ENCODE measurements at places on chromosomes 12 and 14. TPM values are rescaled to one million over a fixed set of nuclear protein-coding genes. Genes with fewer than 3 reads are reported as not detected.
A peak's percentile ranks its signal among the peaks of the same experiment; 100 is the strongest.

GRCh38 chr12:100375038-100375735 lies 18.3 kb downstream of the SLC17A8 start:
- no peak overlapping the region for H3K27ac ChIP-seq
- H3K4me3 ChIP-seq = no peak overlapping the region
- peaks cover 2% of the 10 kb centered on the region for H3K27me3 ChIP-seq
- no peaks in the 10 kb centered on the region for H3K4me1 ChIP-seq

DNA sequence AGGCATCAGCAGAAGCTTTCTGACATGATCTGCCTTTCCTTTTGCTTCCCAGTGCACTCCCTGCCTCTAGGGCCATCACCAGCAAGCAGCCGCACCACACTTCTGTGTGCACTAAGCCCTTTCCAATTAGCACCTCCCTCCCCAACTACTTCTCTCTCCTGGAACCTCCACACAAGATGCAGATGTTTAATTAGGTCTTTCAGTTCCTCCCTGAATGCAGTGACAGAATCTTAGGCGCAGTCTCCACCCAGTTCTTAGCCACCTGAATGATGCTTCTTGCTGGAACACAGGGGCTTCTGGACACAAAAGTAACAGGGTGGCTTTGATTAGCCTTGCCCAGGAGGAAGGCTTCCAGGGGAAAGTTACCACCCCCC lies 32.9 kb downstream of the NIN start:
- no peak for DNase-seq
- H3K36me3 ChIP-seq = peaks cover 20% of the 10 kb centered on the region
- H3K27me3 ChIP-seq = no peaks in the 10 kb centered on the region

- no peaks in the 10 kb centered on the region for H3K4me1 ChIP-seq
- peaks cover 13% of the 10 kb centered on the region for H3K27me3 ChIP-seq
- no peak overlapping the region for H3K4me3 ChIP-seq
- H3K27ac ChIP-seq = no peak overlapping the region
- DNase-seq = no peak
These were observed 13.7 kb upstream of the LHX5 start for GRCh38 chr12:113485330-113485729.

TESPA1 gene
- 181 TPM for total RNA-seq

- peaks cover 21% of the 10 kb centered on the region for H3K36me3 ChIP-seq
- no peak overlapping the region for H3K4me3 ChIP-seq
- H3K27me3 ChIP-seq = no peaks in the 10 kb centered on the region
- H3K4me1 ChIP-seq = no peaks in the 10 kb centered on the region
- no peak overlapping the region for H3K27ac ChIP-seq
- no peak for DNase-seq
These were observed 78.3 kb upstream of the ATF1 start for GRCh38 chr12:50685641-50686040.

GRCh38 chr12:30965613-30965985 lies 39.1 kb downstream of the TSPAN11 start:
- H3K27me3 ChIP-seq = peaks cover 2% of the 10 kb centered on the region
- DNase-seq = no peak
- no peak overlapping the region for H3K4me3 ChIP-seq
- no peaks in the 10 kb centered on the region for H3K4me1 ChIP-seq
- no peaks in the 10 kb centered on the region for H3K36me3 ChIP-seq
- no peak overlapping the region for H3K27ac ChIP-seq

GRCh38 chr12:8080120-8080519 lies 2.0 kb upstream of the NECAP1 start:
- peak overlapping the region; percentile 12 for H3K4me3 ChIP-seq
- H3K27me3 ChIP-seq = no peaks in the 10 kb centered on the region
- H3K36me3 ChIP-seq = peaks cover 8% of the 10 kb centered on the region

LRRC10 gene
- total RNA-seq = not detected

DNA sequence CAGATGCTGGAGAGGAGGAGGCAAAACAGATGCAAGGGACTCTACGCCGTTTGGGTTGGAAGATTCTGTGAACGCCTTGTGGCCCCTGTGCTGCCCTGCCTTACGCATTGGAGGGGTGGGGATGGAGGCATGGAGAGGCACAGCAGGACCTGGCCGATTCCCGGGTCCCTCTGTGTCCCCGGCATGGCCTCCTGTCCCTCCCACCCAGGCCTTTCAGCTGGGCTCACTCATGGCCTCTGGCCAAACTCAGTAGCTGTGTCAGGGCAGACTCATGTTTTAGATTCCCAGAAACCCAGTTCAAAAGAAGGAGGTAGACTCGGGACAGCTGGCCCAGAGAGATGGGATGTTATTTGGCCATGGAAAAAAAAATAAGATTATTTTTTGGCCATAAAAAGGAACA lies 40.1 kb downstream of the TESC start:
- no peak overlapping the region for H3K4me3 ChIP-seq
- H3K27ac ChIP-seq = no peak overlapping the region
- H3K4me1 ChIP-seq = peaks cover 29% of the 10 kb centered on the region
- H3K36me3 ChIP-seq = peaks cover 6% of the 10 kb centered on the region

DNA sequence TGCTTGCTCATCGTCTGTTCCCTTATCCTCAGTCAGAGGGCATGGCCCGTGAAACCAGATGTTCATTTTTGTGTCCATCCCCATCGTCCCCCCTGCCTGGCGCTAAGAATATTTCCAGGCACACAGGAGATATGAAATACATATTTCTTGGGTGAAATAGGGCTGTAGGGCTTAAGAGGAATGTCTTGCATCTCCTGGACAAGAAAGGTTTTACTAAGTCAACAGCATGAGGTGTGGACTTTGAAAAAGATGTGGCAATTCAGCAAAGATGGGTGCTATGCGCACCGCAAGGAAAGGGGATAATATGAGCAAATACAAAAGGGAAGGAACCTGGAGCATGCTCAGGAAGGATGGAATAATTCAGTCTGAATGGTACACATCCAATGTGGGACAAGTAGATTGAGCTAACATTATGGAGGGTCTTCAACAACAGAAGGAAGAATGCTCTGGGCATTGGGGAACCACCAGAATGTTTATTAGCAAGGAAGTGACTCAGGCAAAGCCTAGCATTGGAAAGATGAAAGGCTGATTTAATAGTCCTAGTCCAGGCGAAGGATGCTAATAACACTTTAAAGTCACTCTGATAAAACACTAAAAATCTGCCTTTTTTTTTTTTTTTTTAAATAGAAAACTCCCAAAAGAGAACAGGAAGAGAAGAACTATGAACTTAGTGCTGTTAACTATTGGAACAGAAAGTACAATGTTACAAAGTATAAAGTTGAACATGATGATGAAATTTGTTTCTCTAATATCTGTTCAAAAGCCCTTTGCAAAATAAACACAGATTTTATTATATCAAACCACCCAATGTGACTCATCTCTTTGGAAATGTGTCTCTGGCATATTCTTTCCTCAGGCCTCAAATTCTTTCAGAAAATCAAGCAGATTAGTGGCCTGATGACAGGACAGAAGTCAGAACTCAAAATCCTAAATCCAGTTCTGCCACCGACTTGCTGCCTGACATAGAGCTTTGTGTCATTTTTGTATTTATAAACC lies 449.5 kb downstream of the BCAT1 start:
- H3K4me3 ChIP-seq = no peak overlapping the region
- H3K36me3 ChIP-seq = no peaks in the 10 kb centered on the region
- no peak overlapping the region for H3K27ac ChIP-seq
- H3K27me3 ChIP-seq = peaks cover 2% of the 10 kb centered on the region
- DNase-seq = no peak

OR6C1 gene
- total RNA-seq = not detected

GRCh38 chr14:75181293-75182062 lies 5.1 kb upstream of the TMED10 start:
- no peak overlapping the region for H3K4me3 ChIP-seq
- H3K27me3 ChIP-seq = peaks cover 24% of the 10 kb centered on the region
- H3K36me3 ChIP-seq = no peaks in the 10 kb centered on the region
- DNase-seq = no peak
- peaks cover 9% of the 10 kb centered on the region for H3K4me1 ChIP-seq

EPS8 gene
- total RNA-seq = 3.1 TPM

GRCh38 chr12:12958886-12959285 lies 6.9 kb upstream of the GPRC5D start:
- H3K27ac ChIP-seq = no peak overlapping the region
- H3K4me3 ChIP-seq = no peak overlapping the region
- H3K36me3 ChIP-seq = peaks cover 4% of the 10 kb centered on the region

DNAJC22 gene
- total RNA-seq = 0.16 TPM

DNA sequence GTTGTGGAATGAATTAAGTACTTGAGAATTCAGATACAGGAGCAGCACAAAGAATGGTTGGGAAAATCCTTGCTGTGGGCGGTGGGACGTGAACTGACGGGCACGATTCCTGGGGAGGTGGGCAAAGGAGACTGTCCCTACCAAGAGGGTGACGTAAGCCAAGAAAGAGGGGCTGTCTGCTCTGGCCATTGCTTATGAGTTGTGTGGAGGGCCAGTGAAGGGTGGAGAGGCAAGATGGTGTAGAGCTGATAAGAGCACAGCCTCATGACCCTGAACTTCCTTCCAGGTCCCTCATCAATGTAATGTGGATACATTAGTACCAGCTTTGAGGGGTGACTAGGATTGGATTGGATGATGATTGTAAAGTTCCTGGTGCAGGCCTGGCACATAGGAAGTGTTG lies 50.2 kb downstream of the WDR20 start:
- H3K4me3 ChIP-seq = no peak overlapping the region
- H3K4me1 ChIP-seq = peaks cover 10% of the 10 kb centered on the region
- H3K27me3 ChIP-seq = no peaks in the 10 kb centered on the region
- no peak overlapping the region for H3K27ac ChIP-seq

GRCh38 chr12:78009031-78009430 lies 178.3 kb downstream of the NAV3 start:
- H3K27me3 ChIP-seq = no peaks in the 10 kb centered on the region
- no peak for DNase-seq
- H3K36me3 ChIP-seq = no peaks in the 10 kb centered on the region
- H3K4me3 ChIP-seq = no peak overlapping the region

- no peak overlapping the region for H3K4me3 ChIP-seq
- no peak overlapping the region for H3K27ac ChIP-seq
- H3K4me1 ChIP-seq = no peaks in the 10 kb centered on the region
- no peak for DNase-seq
These were observed 73.0 kb downstream of the RMST start for GRCh38 chr12:97535582-97535981.

SOAT2 gene
- total RNA-seq = not detected

CD69 gene
- total RNA-seq = 90.5 TPM

DNA sequence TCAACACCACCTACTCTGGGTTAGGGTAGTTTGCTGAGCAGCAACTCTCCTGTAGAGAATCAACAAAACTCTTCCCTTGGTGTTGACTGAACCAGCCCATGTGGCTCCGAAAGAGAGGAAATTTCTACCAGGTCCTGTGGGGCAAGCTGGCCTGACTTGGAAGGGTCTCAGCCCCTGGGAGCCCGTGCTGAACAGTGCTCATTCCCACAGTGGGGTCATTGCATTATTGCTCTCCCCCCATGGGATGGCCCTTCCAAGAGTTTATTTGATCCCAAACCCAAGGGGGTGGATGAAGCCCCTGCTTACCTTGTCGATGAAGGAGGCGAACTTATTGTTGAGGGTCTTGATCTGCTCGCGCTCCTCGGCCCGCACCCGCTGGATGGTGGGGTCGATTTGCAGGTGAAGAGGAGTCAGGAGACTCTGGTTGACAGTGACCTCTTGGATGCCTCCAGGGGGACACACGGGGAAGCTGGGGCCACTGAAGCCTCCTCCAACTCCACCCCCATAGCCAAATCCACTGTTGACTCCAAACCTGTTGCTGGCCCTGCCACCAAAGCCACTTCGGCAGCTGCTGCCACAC lies 580 bp downstream of the KRT75 start:
- no peaks in the 10 kb centered on the region for H3K4me1 ChIP-seq
- H3K4me3 ChIP-seq = no peak overlapping the region
- no peaks in the 10 kb centered on the region for H3K27me3 ChIP-seq
- H3K27ac ChIP-seq = no peak overlapping the region

GRCh38 chr14:64870160-64870559 lies 9.5 kb downstream of the SPTB start:
- no peak for DNase-seq
- no peaks in the 10 kb centered on the region for H3K36me3 ChIP-seq
- peaks cover 43% of the 10 kb centered on the region for H3K27me3 ChIP-seq

- DNase-seq = no peak
- no peaks in the 10 kb centered on the region for H3K36me3 ChIP-seq
- no peak overlapping the region for H3K4me3 ChIP-seq
- no peaks in the 10 kb centered on the region for H3K4me1 ChIP-seq
- peaks cover 29% of the 10 kb centered on the region for H3K27me3 ChIP-seq
These were observed 212.1 kb upstream of the FKBP4 start for GRCh38 chr12:2582631-2583030.

RAD51AP1 gene
- total RNA-seq = 34.1 TPM

TSPAN11 gene
- total RNA-seq = not detected

DNA sequence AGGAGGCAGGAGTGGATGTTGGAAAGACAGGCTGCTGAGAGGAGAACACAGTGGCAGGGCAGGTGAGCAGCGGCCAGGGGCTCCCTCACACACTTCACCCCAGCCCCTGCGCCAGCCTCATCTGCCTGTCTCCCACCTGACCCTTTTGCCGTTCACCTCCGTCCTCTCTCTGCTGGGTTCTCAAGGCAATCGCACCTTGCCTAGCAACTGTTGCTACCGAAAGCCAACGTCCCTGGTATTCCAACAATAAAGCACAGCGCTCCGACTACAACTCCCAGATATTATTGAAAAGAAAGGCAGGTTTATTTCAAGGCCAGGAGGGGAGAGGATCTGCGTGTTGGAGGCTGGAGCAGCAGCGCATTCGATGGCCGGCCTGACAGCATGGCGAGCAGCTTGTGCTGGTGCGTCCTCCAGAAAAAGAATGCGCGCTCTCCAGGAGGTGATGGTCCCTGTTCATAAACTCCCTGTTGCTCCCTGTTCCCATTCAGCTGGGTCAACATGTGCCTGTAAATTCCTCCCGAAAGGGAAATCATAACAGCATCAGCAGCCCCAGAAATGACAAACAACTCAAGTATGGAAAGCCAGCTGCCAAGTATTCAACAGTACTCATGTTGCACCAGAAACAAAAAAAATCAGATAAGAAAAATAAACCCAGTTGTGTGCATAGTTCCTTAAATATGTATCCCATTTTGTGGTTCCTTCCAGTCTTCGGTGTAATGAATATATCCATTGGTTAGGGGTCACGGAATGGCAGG lies 153.0 kb upstream of the DIO3 start:
- no peak overlapping the region for H3K27ac ChIP-seq
- H3K36me3 ChIP-seq = no peaks in the 10 kb centered on the region
- no peak overlapping the region for H3K4me3 ChIP-seq
- no peaks in the 10 kb centered on the region for H3K4me1 ChIP-seq
- H3K27me3 ChIP-seq = peaks cover 7% of the 10 kb centered on the region

DNA sequence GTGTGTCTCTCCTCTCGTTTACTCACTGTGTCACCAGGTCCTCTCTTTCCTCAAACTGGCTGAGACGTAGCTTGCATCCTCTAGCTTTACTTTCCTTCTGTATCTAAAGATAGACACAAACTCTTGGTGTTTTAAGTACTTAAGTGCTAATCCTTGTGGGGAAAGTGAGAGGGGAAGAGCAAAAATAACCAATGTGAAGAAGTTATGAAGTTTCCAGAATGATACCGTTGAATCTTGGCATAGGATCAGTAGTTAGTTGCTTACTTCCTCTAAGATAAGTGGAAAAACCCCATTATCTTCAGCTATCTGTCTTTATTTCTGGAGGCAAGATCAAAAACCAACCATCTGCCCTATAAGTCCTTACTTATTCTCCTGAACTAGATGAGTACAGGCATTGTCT lies 10.6 kb downstream of the FAR2 start:
- H3K4me3 ChIP-seq = no peak overlapping the region
- DNase-seq = no peak
- peaks cover 3% of the 10 kb centered on the region for H3K36me3 ChIP-seq
- peaks cover 5% of the 10 kb centered on the region for H3K27me3 ChIP-seq
- H3K27ac ChIP-seq = no peak overlapping the region
- H3K4me1 ChIP-seq = peaks cover 19% of the 10 kb centered on the region

- H3K4me1 ChIP-seq = no peaks in the 10 kb centered on the region
- no peaks in the 10 kb centered on the region for H3K27me3 ChIP-seq
- no peaks in the 10 kb centered on the region for H3K36me3 ChIP-seq
These were observed 207.7 kb downstream of the SLC6A15 start for GRCh38 chr12:84704856-84705255.
